ENCODE measurements at places on chromosomes 5 and 9.

DNA sequence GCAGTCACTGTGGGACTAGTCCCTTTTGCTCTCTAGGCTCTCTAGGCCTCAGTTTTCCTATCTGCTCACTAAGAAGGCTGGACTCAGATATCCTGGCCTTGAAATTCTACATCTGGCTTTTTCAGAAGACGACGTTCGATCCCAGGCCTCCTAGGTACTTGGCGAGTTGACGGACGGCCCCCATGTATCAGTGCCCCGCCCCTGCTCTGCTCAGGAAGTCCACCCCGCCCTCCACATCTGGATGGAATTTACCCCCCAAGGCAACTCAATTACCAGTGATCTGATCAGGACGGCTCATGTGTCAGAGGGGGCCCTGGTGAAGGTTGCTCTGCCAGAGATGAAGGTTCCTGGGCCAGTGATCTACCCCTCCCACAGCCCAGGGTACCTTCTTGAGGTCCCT, 44.1 kb upstream of the SYNPO start:
- DNase-seq, result no peak

DNA sequence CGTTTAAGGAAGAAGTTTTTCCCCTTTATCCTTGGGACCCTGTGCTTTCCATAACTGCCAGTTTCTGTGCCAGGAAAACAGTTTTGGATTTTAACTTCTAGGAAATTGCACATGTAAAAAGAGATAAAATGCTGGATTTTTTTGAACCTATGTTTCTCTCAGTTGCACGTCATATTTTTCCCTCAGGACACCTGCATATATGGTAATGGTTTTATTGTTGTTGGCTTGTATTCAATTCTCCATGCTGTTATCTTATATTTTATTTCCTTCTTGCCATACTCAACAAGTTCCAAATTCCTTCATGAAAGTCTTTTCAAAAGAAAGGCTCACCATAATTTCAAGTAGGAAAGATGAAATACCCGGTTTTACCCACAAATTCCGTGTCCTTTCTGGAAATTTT, 7.9 kb upstream of the ADAMTSL1 start:
- DNase-seq, result no peak

- no peak for DNase-seq
Observed at GRCh38 chr5:80059354-80059980, 24.3 kb downstream of the THBS4 start.

DNA sequence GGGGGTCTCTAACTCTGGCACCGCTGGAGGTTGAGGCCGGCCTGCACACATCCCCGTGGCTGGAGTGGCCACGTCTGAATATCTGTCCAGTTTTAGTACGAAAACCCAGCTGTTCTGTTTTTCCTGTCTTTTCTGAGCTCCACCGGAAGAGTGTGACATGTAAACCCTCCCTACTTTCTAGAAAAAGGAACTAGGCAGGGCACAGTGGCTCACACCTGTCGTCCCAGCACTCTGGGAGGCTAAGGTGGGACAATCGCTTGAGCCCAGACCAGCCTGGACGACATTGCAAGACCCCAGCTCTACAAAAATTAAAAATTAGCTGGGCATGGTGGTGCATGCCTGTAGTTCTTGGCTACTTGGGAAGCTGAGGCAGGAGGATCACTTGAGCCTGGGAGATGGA, 8.2 kb upstream of the PHYKPL start:
- DNase-seq, result no peak

DNA sequence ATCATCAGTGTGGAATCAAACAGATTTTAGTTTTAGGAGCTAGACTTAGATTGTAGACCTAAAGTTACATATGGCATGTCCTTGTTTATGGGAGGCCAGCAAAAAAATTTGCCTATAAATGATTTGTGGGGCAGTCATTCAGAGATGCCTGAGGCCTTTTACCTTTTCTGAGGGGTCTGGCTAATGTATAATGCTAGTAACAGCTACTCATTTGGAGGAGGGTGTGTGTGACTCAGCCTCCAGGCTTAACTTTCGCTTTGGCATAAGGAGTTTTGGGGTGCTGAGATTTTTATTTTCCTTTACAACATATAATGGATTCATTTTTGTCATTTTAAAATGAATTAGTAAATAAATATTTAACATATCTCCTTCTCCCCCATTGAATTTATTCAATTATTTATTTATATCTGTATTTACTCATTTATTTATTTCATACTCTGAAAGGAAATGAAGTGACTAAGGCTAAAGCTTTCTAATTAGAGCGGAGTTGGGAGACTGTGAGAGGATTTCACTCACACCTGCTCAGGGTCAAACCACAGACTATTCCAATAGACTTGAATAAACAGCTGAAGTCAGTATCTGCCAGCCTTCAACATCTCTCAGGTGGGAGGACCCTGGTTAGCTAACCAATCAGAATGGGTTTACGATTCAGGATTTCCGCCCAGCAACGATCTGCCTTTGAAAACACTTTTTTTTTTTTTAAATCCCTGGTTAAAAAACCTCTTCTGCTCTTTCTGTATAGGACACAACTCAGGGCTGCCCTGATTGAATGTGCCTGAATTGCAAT, 487.5 kb upstream of the SGCD start:
- DNase-seq, result no peak

DNA sequence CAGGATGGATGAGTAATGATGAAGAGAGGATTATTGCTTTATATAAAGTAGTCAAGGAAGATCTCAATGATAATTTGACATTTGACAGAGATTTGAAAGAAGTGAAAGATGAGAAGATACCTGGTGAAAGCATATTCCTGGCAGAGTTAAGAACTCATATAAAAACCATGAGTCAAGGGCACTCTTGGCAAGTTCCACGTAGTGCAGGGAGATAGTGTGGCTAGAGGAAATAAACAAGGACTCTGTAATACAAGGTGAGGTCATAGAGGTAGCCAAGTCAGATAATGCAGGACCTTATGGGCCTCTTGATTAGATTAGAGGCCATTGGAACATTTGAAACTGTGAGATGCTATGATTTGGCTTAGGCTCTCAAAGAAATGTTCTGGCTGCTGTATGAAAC, 72.3 kb downstream of the HCN1 start:
- no peak for DNase-seq

DNA sequence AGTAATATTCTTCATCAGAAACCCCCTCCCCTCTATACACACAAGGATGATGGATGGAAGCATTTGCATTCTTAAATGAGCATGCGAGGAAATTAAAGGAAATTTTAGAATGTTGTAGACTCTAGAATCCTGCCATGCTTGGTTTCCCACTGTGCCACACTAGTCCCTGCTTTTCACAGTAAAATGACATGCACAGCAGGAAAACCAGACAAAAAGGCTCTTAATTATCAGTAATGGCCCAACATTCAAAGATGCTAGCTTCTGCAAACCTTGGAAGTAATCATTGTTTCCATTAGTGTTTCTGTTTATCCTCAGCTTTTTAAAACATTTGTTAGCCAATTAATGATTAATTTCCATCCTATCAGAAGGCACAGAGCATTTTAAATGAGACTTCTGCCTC, 255.8 kb downstream of the SLCO4C1 start:
- DNase-seq, result no peak

DNA sequence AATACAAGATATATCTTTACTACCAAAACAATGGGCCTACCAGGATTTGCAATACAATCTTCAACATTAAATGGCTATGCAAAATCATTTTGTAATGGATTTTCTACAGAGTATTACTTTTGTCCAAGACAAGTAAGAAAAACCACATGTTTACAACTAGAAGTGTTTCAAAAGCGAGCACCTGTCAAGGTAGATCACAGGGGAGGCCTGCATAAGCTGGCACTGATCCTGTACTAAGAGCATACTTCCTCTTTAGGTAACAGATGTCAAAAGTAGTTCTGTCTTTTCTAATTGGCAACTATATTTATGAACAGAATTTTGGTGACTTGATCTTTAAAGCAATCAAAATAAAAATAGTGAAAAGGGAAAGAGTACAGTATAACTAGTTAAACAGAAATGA, 249.0 kb downstream of the MLLT3 start:
- no peak for DNase-seq

GRCh38 chr5:655406-655805, 37.7 kb downstream of the TPPP start:
- no peak for DNase-seq

DNA sequence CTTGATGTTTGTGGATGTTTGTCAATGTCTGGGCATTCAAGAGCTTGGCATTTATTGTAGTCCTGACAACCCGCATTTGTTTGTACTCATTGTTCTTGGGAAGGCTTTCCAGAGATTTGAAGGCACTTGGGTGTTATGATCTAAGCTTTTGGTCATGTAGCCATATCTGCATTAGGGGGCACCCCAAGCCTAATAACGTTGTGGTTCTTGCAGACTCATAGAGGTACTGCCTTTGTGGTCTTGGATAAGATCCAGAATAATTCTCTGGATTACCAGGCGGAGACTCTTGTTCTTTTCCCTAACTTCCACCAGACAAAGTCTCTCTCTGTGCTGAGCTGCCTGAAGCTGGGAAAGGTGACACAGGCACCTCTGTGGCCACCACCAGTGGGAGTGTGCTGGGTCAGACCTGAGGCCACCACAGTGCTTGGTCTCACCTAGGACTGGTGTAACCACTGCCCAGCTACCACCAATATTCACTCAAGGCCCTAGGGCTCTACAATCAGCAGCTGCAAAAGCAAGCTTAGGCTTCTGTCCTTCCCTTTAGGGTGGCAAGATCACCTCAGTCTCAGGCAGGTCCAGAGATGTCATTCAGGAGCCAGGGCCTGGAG, 144.4 kb upstream of the TAS2R1 start:
- DNase-seq, result no peak

- DNase-seq, result no peak
Observed at GRCh38 chr9:88873635-88874034, 117.6 kb upstream of the S1PR3 start.

- DNase-seq, result no peak
Observed at GRCh38 chr5:135251093-135251492, 147.9 kb downstream of the MACROH2A1 start.

- DNase-seq, result no peak
Observed at GRCh38 chr9:74122661-74123060, 374.5 kb upstream of the RORB start.

All from NCI-H1105 treated with DMSO at 0.1 percent for 48 hours (cell line).